ENCODE measurements at places on chromosomes 3 and 15.

- no peak for DNase-seq
Observed at GRCh38 chr3:119541547-119541946, 17.9 kb downstream of the CD80 start.

GRCh38 chr3:165526367-165526766, 310.9 kb downstream of the BCHE start:
- no peak for DNase-seq

GRCh38 chr3:29145360-29145759, 135.5 kb upstream of the RBMS3 start:
- DNase-seq = no peak

DNA sequence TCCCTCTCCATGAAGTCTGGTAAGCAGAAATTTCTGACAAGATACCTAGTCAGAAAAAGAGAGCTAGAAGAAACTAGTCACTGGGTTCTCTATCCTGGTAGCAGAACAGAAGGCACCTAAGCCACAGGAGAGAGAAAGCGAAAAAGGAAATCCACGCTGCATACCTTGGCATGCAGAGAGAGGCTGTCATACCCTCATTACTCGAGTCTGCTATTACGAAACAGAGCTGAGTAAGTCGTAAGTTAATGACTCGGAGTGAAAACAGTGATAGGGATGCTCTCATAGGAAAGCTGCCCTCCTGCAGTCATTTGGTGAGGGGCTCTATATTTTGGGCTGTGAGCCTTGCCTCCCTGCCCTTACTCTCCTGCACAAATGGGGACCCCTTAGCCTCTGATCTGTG, 16.2 kb downstream of the CLRN1 start:
- no peak for DNase-seq
